ENCODE measurements at places on chromosomes 3 and 15. TPM values are rescaled to one million over a fixed set of nuclear protein-coding genes. Genes with fewer than 3 reads are reported as not detected.

DNA sequence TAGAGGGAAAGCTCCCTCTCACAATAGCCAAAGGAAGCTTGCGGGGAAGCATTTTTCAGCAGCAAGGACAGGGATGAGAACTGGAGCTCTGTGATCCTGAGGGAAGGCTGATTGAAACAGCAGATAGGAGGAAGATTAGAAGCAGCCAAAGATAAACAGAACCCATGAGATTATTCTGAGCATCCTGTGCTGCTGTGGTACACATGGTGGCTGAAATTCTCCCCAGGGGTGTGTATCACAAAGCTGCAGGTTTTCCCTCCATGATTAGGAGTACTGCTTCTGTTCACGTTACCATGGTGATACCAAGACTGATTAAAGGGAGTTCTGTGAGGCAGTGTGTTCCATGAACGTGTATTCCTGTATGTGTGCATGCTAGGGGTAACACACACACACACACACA lies 30.3 kb upstream of the PSMD6 start:
- no peak for DNase-seq

GRCh38 chr3:157123621-157124020 lies 36.3 kb downstream of the CCNL1 start:
- peak; percentile 61 for DNase-seq

The FSIP1 gene
- total RNA-seq, result 0.69 TPM

GRCh38 chr3:126517291-126517951 lies at the start of gene UROC1:
UROC1 (minus strand) TSS chr3:126517773; CDS start chr3:126517719, 54 bp downstream.
- no peak for DNase-seq

DNA sequence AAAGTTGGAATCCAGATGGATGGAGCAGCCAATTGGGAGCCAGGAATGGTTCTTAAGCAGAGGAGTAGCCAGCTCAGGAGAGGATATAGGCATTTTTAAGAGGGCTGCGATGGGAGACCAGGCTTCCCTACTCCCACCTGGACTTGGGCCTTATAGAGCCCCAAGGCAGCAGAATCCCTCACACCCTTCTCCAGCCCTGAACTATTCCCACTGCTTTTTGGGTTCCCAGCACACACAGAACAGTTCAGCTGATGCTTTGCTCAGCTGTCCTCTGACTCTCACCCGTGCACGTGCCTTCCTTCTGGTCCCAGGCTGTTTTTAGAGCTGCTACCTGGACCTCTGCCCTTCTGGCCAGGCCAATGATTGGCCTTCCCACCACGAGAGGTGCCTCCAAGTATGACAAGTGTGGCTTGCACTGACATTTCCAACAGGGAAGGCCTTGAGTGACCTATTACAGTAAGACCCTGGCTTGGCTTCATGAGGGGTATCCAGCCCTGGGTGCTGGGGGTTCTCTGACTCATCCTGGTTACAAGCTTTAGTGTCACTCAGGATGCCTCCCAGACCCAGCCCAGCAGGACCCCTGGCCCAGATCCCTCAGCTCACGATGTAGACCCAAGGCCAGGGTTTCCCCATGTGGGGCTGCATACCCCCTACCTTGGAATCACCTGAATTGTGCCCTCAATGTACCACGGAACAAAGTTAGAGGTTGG lies 25.2 kb downstream of the NOX5 start:
- DNase-seq, result no peak

GRCh38 chr15:78077053-78077870 lies at the start of gene TBC1D2B:
TBC1D2B (minus strand) TSS chr15:78077711; CDS start chr15:78077652, 59 bp downstream.
- no peak for DNase-seq

GRCh38 chr15:35956056-35956455 lies 410.1 kb upstream of the DPH6 start:
- DNase-seq, result no peak

The BTLA gene
- 0.17 TPM for total RNA-seq

The FAM131A gene
- total RNA-seq, result 24.2 TPM

GRCh38 chr3:157529751-157530150 lies 26.5 kb upstream of the VEPH1 start:
- no peak for DNase-seq

DNA sequence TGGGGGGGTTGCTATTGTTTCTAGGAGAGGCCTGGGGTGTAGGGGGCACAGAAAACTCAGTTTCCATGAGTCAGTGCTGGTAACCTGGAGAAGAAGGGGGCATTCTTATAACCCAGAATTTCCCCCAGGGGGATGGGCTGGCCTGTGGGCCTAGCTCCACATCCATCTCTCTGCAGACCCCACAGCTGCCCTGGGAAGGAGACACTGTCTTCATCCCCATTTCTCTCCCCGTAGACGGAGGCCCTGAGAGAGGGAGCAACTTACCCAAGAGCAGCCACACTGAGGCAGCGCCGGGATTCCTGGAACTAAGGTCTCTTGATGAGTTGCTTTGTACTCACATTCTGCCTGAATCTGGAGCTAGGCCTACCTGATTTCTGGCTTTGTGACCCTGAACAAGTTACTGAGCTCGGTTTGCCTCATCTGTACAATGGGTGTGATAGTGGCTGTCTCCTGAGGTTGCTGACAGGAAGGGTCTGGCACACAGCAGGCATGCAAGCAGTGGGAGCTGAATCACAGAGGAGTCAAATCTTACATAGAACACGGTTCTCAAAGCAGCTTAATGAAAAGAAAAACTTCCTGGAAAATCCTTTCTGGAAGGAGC lies 55.0 kb upstream of the LCTL start:
- DNase-seq, result no peak

GRCh38 chr15:37100109-37100965 lies at the start of gene MEIS2:
MEIS2 (minus strand) TSS chr15:37100549; CDS start chr15:37099466, 1,083 bp downstream.
- peak; percentile 31 for DNase-seq

The SLC12A1 gene
- total RNA-seq, result 0.17 TPM

GRCh38 chr15:101657968-101658784 lies 6.0 kb upstream of the TM2D3 start:
- peak; percentile 26 for DNase-seq

DNA sequence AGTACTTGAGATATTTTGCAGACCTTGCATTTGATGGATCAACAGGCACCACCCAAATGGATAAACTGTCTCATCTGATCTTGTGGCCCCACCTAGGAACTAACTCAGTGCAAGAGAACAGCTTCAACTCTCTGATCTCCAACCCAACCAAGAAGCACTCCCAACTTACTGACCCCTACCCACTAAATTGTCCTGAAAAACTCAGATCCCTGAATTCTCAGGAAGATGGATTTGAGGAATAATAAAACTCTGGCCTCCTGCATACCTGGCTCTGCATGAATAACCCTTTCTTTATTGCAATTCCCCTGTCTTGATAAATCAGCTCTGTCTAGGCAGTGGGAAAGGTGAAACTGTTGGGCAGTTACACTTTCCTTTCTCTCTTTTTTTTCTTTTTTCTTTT lies 247.9 kb downstream of the ZPLD1 start:
- peak; percentile 10 for DNase-seq

The CFAP161 gene
- not detected for total RNA-seq

The GOLGA8R gene
- total RNA-seq, result 1.6 TPM

DNA sequence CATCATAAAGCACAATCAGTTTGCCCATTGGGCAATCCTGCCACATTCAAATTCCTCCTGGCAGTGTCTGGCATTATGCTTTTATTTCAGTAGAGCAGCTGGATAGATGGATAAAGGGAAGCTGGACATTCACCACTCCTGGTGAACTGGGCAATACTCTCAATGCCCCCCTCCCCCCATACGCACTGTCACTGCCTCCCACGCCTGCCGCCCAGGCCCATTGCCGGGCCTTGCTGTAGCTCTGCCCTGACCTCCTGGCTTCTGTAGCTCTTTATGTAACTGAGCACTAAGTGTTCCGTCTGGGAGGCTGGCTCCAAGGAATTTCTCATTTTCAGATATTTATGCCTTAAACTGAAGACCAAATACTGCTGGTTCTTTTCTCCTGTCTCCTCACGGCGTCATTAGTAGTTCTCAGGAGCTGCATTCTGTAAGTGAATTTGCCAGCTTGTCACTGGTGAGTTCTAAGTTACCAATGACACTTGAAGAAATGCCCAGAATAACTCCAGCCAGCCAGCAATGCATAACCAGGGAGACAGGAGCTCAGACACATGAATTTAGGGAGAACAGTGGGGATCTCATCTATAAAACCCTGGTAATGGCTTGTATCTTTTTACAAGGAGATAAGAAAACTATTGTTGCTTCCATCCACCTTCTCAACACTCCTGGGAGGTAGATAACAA lies 25.5 kb upstream of the RASGRF1 start:
- DNase-seq, result no peak

The TGM5 gene
- total RNA-seq, result 0.25 TPM

GRCh38 chr3:107574650-107575049 lies 51.9 kb downstream of the BBX start:
- DNase-seq, result peak; percentile 63

GRCh38 chr15:76258460-76258859 lies 52.8 kb downstream of the ETFA start:
- DNase-seq, result no peak

The C3orf70 gene
- under 0.01 TPM for total RNA-seq

DNA sequence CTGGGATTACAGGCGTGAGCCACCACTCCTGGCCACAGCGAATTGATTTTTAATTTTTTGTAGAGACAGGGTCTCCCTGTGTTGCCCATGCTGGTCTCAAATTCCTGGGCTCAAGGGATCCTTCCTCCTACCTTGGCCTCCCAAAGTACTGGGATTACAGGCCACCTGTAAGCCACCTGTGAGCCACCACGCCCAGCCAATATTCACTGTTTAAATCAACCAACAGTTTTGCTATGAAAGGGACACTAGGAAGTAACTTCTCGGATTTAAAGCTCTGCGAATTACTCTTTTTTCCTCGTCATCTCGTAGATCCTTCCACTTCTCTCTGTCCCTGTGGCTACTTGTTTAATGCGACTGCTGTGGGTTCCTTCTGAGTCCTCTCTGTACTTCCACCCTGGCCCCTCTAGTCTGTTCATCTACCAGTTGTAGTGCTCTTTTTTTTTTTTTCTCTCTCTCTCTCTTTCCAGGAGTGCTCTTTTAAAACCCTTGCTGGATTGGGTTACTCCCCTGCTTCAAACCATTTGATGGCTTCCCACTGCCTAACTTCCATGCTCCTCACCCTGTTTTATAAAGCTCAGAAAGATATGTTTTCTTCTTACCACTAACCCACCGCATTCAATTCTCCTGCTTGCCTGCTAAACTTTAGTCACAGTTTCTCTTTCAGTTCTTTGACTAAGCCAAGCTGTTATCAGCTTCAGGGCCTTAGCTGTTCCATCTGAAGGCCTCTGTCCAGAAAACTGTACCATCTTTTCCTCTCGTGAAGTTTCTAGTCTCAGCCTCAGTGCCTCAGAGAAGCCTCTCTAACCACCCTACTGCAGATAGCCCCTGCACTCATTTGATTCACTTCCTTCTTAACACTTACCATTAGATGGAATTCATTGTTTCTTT lies 12.4 kb downstream of the RTF1 start:
- no peak for DNase-seq

GRCh38 chr15:69657626-69658025 lies 205.0 kb downstream of the RPLP1 start:
- DNase-seq, result no peak

- DNase-seq, result no peak
Measured at GRCh38 chr3:94132777-94133176, 69.9 kb downstream of the NSUN3 start.

- peak; percentile 53 for DNase-seq
Measured at GRCh38 chr3:55332176-55332575, 154.9 kb downstream of the WNT5A start.

- DNase-seq, result no peak
Measured at GRCh38 chr3:11919390-11919789, 72.7 kb upstream of the TAMM41 start.

- peak; percentile 51 for DNase-seq
Measured at GRCh38 chr3:58082047-58082446, 73.8 kb downstream of the FLNB start.

The CA12 gene
- total RNA-seq, result 19.6 TPM

GRCh38 chr3:109338322-109338721 lies 976 bp upstream of the DPPA4 start:
- no peak for DNase-seq

GRCh38 chr15:67043939-67044771 lies 21.2 kb upstream of the SMAD3 start:
- DNase-seq, result peak; percentile 95

The FBXL2 gene
- total RNA-seq, result 22.6 TPM

GRCh38 chr15:65771870-65772269 lies 20.2 kb downstream of the DENND4A start:
- DNase-seq, result no peak

GRCh38 chr3:11452885-11453847 lies 181.0 kb downstream of the ATG7 start:
- DNase-seq, result peak; percentile 65

The AP4E1 gene
- total RNA-seq, result 18.8 TPM

GRCh38 chr3:29186982-29187725 lies 93.7 kb upstream of the RBMS3 start:
- peak; percentile 98 for DNase-seq

- DNase-seq, result no peak
Measured at GRCh38 chr3:31402117-31402516, 130.6 kb upstream of the STT3B start.

The TRMT10C gene
- 61.0 TPM for total RNA-seq

- DNase-seq, result no peak
Measured at GRCh38 chr15:32636908-32637567, 4.5 kb upstream of the SCG5 start.

The SRGAP3 gene
- 5.4 TPM for total RNA-seq

The PLSCR2 gene
- total RNA-seq, result 1.4 TPM

The CDHR4 gene
- not detected for total RNA-seq

DNA sequence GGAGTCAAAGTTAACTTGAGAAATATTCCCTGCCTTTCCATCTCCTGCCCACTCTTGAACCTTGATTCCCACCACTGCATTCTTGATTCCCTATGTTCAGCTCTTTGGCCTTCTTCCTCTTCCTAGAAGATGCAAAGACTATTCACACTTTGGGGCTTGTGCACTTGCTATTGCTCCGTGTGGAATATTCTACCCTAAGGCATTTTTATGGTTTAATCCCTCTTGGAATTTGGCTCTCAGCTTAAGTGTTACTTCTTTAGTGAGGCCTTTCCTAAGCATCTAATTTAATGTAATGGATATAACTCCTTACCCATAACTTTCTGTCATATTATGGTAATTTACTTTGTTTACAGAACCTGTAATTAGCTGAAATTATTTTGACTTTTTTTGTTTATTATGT lies 318.9 kb upstream of the COL8A1 start:
- DNase-seq, result peak; percentile 66

DNA sequence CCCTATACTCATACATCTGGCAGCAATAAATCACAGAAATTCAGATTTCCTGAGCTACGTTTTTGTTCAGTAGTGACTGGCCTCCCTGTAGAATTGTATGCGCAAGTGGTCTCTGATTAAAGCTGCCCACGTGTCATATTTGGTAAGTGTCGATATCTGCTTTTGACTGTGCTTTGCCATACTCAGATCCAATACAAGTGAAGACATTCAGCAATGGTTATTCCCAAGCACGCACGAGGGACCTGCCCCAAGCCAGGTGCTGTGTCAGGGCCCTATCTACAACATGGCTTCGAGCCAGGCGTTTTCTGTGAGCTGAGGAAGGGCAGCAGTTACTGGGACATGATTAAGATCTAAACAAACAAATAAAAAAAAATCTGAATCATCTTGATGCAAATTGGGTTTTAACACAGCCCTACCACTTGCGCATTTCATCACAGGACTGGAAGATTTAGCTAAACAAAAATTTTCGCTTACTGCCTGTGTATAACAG lies 47.2 kb upstream of the ICE2 start:
- no peak for DNase-seq
